ENCODE measurements at places on chromosomes 13 and 19.

DNA sequence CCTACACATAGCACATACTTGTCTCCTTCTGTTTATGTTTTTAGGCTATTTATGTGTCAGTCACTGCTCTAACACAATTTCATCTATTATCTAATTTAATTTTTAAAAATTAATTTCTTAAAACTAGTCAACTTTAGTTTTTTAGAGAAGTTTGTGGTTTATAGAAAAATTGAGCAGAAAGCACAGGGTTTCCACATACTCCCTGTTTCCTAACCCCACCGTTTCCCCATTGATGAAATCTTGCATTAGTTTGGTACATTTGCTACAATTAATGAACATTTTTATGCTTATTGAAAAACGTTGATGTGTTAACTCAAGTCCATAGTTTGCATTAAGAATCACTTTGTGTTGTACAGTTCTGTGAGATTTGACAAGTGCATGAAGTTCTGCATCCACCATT is 53.5 kb downstream of the TNFSF13B start:
- no peak overlapping the region for H3K4me3 ChIP-seq
- no peak overlapping the region for H3K27ac ChIP-seq
- peaks cover 20% of the 10 kb centered on the region for H3K27me3 ChIP-seq
- peaks cover 12% of the 10 kb centered on the region for H3K4me1 ChIP-seq

DNA sequence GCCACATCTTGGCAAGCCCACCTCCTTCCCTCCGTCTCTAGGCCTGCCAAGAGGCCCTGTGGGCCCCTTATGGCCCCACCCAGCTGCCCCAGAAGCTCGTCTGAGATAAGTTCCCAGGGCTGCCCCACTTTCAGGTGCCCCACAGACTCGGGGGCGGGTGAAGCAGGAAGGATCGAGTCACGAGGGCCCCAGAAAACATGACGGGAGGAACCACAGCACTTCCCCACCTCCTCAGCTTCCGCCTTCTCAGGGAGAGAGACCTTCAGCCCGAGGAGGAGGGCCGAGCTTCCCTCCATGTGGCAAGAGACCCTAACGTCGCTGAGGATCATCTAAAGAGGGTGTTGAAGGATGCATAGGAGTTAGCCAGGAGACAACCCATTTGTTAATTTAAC is 4.5 kb upstream of the IL12RB1 start:
- peak; percentile 85 for DNase-seq
- H3K36me3 ChIP-seq, result peaks cover 8% of the 10 kb centered on the region
- H3K4me3 ChIP-seq, result peak overlapping the region; percentile 37

DNA sequence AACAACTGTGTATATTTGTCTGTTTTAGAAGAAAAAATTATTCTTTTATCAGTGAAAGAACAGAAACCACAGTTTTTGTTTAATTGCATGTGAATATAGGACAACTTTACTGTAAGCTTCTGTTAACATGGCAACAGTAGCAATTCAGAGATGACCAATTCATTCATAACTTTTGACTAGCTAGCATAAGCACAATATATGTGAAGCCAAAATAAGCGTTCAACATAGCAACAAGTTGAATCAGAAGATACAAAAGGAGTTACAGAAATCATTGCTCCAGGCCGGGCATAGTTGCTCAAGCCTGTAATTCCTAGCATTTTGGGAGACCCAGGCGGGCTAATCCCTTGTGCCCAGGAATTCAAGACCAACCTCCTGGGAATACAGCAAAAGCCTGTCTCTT is 197.1 kb upstream of the GPC6 start:
- no peaks in the 10 kb centered on the region for H3K27me3 ChIP-seq
- no peak overlapping the region for H3K4me3 ChIP-seq
- H3K36me3 ChIP-seq, result no peaks in the 10 kb centered on the region

GRCh38 chr13:76745261-76746200 is 140.7 kb downstream of the KCTD12 start:
- H3K36me3 ChIP-seq, result no peaks in the 10 kb centered on the region
- DNase-seq, result no peak
- H3K27me3 ChIP-seq, result no peaks in the 10 kb centered on the region
- no peak overlapping the region for H3K27ac ChIP-seq
- H3K4me1 ChIP-seq, result no peaks in the 10 kb centered on the region

DNA sequence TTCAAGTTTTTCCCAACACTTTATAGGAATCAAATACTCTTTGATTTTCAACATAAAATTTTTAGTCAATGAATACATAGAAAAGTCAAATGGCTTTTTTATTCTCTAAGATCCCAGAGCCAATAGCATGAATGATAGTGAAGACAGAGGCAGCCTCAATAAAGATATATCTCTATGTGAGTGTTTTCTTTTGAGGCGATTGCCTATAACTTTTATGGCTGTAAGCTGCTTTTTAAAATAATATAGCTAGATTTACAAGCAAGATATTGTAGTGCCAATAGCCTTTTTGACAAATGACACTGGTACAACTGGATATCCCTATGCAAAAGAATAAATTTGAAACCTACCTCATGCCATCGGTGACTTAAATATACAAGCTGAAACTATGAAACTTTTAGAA is 1705.2 kb upstream of the PCDH20 start:
- no peaks in the 10 kb centered on the region for H3K36me3 ChIP-seq
- no peak overlapping the region for H3K4me3 ChIP-seq
- H3K27ac ChIP-seq, result no peak overlapping the region
- no peaks in the 10 kb centered on the region for H3K4me1 ChIP-seq
- no peak for DNase-seq

GRCh38 chr13:93172109-93172508 is 54.5 kb upstream of the GPC6 start:
- H3K36me3 ChIP-seq, result no peaks in the 10 kb centered on the region
- no peaks in the 10 kb centered on the region for H3K4me1 ChIP-seq
- H3K4me3 ChIP-seq, result no peak overlapping the region
- H3K27ac ChIP-seq, result no peak overlapping the region
- DNase-seq, result no peak
